Nephron progenitor cell (in vitro differentiated cells): ENCODE measurements at places on chromosomes 16 and 17.
A peak's percentile ranks its signal among the peaks of the same experiment; 100 is the strongest.

DNA sequence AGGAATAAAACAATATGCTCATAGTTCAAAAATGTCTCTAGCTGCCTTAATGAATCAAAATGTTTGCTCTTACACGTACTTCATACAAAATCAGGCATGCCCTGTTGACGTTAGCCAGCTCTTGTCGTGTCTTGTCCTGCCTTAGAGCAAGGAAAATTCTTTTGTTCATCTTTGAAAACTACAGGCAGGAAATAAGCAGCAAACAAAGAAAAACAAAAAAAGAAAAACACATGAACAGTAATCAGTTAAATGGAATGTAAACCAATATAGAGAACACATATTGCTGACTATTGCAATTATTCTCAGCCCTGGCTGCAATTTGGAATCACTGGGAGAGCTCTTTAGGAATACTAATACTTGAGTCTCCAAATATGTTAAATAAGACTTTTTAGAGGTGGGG lies 1.7 kb downstream of the CAPNS2 start:
- no peaks in the 10 kb centered on the region for H3K27me3 ChIP-seq
- no peak overlapping the region for H3K27ac ChIP-seq
- H3K4me3 ChIP-seq = no peak overlapping the region
- no peaks in the 10 kb centered on the region for H3K36me3 ChIP-seq

- H3K4me1 ChIP-seq = peaks cover 79% of the 10 kb centered on the region
- H3K27me3 ChIP-seq = peaks cover 8% of the 10 kb centered on the region
- peak overlapping the region; percentile 85 for H3K4me3 ChIP-seq
- peak overlapping the region; percentile 100 for H3K27ac ChIP-seq
- peaks cover 52% of the 10 kb centered on the region for H3K36me3 ChIP-seq
These were observed 809 bp upstream of the RAB34 start for GRCh38 chr17:28718333-28719020.

- no peak overlapping the region for H3K27ac ChIP-seq
- peaks cover 51% of the 10 kb centered on the region for H3K4me1 ChIP-seq
- DNase-seq = peak; percentile 9
- peaks cover 55% of the 10 kb centered on the region for H3K27me3 ChIP-seq
- H3K36me3 ChIP-seq = no peaks in the 10 kb centered on the region
These were observed 1.5 kb downstream of the SCARF1 start for GRCh38 chr17:1643999-1644492.

DNA sequence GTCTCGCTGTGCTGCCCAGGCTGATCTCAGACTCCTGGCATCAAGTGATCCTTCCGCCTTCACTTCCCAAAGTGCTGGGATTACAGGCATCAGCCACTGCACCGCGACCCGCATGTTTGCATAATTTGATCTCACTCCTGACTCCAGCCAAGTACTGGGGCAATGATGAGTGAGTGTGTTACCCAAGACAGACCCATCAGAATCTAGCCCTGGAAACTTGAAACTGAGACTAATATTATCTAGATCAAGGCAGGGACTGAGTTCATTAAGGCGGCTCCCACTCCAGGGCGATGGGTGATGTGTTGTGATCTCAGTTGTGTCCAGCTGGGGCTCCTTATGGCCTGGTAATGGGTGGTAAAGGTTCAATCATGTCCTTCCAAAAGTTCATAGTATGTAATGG lies 53.4 kb downstream of the EMP2 start:
- no peak overlapping the region for H3K27ac ChIP-seq
- DNase-seq = no peak
- H3K36me3 ChIP-seq = peaks cover 8% of the 10 kb centered on the region
- peaks cover 9% of the 10 kb centered on the region for H3K4me1 ChIP-seq

DNA sequence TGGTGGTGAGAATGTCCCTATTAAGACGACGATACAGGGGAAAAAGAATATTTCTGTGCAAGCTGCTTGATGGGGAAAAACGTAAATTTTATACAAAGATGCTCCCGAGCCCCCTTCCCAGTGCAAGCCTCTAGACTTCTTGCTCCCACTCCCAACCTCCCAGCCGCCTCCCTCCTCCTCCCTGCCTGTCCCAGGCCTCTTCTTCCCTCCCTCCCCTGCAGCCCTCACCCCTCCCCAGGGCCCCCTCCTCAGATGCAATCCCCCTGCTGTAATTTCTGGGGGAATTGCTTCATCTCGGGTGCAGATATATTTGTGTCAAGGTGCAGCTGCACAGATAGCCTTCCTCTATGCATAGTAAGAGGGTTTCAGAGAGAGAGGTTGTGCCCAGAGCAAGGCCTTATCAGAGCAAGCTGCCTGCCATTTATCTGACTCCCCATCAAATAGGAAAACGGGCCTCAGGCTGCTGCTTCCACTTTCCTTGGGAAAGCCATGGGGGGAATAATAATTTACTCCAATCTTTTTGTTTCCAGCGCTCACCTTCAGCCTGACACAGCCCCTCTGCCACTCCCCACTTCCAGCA lies 47.4 kb upstream of the LHX1 start:
- peaks cover 48% of the 10 kb centered on the region for H3K4me1 ChIP-seq
- no peak overlapping the region for H3K4me3 ChIP-seq
- H3K27ac ChIP-seq = no peak overlapping the region
- no peaks in the 10 kb centered on the region for H3K36me3 ChIP-seq
- DNase-seq = no peak
- H3K27me3 ChIP-seq = peaks cover 58% of the 10 kb centered on the region

DNA sequence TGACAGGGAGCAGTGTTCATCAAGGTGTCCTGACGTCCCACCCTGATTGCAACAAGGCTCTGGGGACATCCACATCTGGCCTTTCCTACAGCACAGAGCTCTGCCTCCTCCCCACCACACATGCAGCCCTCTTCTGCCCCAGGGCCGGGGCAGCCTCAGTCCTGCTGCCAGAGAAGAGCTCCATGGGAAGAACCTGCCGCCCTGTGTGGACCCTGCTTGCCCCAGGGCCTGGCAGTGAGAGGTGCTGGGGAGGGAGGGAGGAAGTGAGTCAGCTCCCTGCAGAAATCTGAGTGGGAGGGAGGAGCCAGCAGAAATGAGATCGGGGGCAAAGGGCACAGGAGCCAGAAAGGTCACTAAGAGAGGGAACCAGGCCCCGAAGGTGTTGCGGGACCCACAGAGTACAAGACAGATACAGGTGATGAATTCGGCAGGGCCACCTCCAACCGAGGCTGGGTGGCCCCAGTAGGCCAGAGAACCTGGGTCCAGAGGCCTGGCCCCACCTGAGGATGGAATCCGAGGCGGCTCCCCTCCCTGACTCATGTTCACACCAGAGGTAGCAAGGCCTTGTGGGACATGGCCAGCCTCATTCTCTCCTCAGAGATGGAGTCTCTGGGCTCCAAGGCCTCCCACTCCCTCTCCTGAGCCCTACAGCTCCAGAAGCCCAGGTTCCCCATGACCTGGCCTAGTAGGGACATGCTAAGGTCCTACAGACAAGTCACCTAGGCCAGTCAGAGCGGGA lies 24.8 kb downstream of the MYO18A start:
- peak overlapping the region; percentile 91 for H3K27ac ChIP-seq
- H3K36me3 ChIP-seq = peaks cover 5% of the 10 kb centered on the region
- peak overlapping the region; percentile 28 for H3K4me3 ChIP-seq

DNA sequence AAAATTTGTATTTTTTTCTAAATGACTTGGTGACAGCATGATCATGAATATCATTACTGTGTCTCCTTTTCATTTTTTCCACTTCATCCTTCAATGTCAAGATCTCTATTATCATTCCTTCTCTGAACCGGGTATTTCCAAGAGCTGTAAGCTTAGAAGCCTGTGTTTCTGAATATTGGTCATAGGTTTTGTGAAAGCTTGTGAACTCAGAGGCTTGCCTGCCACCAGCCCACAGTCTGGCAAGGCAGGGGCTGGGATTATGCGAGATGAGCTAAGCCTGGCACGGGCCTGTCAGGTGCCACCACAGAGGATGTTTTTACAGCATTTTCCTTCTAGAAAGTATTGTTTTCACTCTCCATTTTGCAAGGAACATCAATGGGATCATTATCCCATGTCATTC lies 92.8 kb downstream of the MYH10 start:
- peaks cover 55% of the 10 kb centered on the region for H3K36me3 ChIP-seq
- H3K27me3 ChIP-seq = peaks cover 2% of the 10 kb centered on the region
- no peak overlapping the region for H3K4me3 ChIP-seq
- no peak for DNase-seq

DNA sequence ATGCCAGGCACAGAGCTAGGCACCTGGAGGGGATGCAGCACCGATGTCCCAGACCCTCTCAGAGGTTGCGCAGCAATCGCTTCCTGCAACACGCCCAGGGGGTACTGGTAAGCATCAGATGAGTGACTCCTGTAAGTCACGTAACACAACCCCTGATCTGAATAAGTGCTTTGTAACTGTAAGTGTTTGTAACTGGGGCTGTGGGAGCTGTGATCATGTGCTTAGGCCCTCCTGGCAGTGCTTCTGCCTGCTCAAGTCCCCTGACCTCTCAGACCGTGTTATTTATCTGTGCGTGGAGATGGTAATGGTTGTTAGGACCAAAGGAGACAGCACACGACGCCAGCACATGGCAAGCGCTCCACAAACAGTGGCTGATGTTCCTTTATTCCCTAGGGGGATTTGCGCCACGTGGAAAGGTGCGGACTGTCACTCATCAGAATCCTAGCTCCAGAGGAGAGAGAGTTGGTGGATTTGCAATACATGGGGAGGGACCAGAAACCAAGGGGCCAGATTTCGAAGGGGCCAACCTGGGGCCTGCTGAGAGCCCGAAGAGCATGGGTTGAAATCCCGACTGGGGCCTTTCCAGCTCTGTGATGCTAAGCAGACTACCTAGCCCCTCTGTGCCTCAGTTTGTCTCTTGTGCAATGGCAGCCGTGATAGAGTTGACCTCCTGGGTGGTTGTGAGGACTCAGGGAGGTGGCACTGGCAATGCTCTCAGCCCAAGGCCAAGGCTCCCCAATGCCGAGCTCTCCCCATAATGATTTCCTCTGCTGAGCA lies 151.8 kb downstream of the IRF8 start:
- no peak overlapping the region for H3K27ac ChIP-seq
- H3K36me3 ChIP-seq = no peaks in the 10 kb centered on the region
- peaks cover 68% of the 10 kb centered on the region for H3K4me1 ChIP-seq
- H3K27me3 ChIP-seq = peaks cover 65% of the 10 kb centered on the region

DNA sequence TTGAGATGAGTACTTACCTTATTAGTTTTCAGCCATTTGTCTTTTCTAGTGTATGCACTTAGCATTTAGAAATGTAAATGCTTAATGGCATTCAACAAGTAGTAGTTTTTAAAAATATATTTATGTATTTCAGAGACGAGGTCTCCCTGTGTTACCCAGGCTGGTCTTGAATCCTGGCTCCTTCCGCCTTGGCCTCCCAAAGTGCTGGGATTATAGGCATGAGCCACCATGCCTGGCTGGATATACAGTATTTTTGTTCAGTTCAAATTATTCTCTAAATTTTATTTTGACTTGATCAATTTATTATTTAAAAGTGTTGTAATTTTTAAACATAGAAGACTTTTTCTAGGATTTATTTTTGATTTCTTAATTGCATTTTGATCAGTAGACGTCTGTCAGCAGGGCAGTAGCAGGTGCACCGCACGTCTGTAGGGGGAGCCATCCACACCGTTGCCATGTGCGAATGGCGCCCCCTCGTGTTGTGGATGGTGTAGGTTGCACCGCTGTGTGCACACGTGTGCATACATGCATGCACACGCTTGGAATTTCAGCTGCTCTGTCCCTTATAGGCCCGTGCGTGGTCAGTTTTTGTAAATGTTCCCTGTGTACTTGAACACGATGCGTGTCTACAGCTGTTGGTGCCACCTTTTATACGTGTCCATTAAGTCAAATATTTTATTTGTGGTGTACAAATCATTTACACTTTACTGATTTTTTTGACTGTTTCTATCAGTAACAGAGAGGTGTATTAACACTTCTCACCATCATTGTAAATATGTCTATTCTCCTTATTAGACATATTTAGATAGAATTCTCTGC lies 30.6 kb downstream of the RPTOR start:
- H3K36me3 ChIP-seq = peaks cover 22% of the 10 kb centered on the region
- peaks cover 7% of the 10 kb centered on the region for H3K27me3 ChIP-seq
- peaks cover under 1% of the 10 kb centered on the region for H3K4me1 ChIP-seq
- peak; percentile 97 for DNase-seq

- H3K36me3 ChIP-seq = peaks cover 24% of the 10 kb centered on the region
- peaks cover 35% of the 10 kb centered on the region for H3K4me1 ChIP-seq
- peak overlapping the region; percentile 26 for H3K27ac ChIP-seq
- H3K27me3 ChIP-seq = peaks cover 14% of the 10 kb centered on the region
- H3K4me3 ChIP-seq = no peak overlapping the region
- DNase-seq = peak; percentile 24
These were observed 115.3 kb upstream of the NOL11 start for GRCh38 chr17:67602444-67602843.

DNA sequence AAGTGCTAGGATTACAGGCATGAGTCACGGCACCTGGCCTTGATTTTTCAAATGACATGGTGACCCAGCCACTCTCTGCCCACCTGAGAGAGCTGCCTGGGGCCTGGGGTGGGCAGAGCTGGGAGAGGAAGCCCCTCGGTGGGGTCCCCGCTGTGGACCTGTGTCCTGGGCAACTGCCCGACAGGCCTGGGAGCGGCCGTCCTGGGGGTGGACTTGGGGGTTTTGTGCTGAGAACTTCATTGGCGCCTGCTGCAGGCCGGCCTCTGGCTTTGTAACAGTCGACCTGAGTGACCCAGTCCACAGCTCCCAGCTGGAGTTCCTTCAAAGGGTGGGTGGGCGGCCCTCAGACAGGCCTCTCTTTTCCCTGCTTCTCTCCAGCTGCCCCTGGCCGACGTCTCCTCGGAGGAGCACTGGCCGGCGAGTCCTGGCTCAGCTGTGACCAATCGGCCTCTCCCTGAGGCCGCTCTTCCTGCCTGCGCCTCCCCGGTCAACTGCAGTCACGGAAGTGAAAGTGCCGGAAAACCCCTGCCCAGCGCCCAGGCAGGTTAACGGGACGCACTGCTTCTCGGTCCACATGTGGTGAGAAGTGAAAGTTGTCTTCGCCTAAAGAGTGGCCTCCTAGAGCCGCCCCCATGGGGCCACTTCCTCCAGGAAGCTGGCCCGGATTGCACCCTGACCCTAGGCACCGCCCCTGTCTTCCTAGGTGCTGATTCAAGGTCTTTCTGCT lies 5.5 kb downstream of the CBFA2T3 start:
- H3K27ac ChIP-seq = no peak overlapping the region
- no peaks in the 10 kb centered on the region for H3K36me3 ChIP-seq
- no peak for DNase-seq
- no peak overlapping the region for H3K4me3 ChIP-seq

GRCh38 chr17:56779322-56779721 lies 54.4 kb downstream of the C17orf67 start:
- H3K4me1 ChIP-seq = peaks cover 36% of the 10 kb centered on the region
- H3K27ac ChIP-seq = no peak overlapping the region
- no peaks in the 10 kb centered on the region for H3K36me3 ChIP-seq
- DNase-seq = no peak

DNA sequence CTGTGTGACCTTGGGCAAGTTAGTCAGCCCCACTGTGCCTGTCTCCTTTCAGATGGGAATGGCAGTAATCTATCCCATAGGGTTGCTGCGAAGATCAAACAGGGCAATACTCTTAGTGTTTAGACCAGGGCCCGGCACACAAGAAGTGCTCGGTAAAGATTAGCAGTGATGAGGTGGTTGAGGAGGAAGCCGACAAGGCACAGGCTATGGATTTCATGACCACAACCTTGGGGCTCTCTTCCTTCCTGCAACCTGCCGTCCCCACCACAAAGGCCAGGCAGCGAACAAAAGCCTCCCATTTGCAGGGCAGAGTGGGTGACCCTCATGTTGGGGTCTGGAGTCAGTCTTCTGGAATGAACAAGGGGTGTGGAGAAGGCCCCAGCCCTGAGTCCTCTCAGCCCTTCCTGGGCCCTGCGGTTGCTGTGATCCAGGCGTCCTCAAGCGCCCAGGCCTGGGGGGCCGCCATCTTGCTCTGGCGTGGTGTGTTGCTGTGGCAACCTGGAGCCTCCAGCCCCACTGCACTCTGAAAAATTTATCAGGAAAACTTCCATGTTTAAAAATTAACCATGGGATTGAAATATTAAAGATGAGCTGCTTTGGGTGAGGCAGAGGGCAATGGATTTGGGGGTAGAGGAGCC lies 9.8 kb downstream of the ADAM11 start:
- H3K27ac ChIP-seq = no peak overlapping the region
- peaks cover 23% of the 10 kb centered on the region for H3K4me1 ChIP-seq
- H3K4me3 ChIP-seq = no peak overlapping the region
